ENCODE measurements at places on chromosomes 16 and 17.

- DNase-seq: no peak
Observed at GRCh38 chr16:76531236-76531635, 254.0 kb downstream of the CNTNAP4 start.

DNA sequence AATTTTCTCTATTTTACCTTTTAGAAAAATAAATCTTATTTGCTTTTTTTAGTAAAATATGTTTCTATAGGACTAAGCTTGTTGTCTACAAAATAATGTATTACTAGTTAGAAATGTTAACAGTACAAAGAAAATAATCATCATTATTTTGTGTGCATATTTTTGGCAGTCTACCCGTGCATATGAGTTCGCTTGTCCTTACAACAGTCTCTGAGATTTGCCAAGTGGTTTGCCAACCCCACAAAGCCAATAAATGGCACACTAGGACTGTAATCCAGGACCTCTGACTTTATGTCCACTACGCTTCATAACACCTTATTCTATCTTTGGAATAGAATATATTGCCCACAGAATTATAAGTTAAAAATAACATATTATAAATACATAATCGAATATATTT is 152.0 kb downstream of the KCNJ2 start:
- no peak for DNase-seq

DNA sequence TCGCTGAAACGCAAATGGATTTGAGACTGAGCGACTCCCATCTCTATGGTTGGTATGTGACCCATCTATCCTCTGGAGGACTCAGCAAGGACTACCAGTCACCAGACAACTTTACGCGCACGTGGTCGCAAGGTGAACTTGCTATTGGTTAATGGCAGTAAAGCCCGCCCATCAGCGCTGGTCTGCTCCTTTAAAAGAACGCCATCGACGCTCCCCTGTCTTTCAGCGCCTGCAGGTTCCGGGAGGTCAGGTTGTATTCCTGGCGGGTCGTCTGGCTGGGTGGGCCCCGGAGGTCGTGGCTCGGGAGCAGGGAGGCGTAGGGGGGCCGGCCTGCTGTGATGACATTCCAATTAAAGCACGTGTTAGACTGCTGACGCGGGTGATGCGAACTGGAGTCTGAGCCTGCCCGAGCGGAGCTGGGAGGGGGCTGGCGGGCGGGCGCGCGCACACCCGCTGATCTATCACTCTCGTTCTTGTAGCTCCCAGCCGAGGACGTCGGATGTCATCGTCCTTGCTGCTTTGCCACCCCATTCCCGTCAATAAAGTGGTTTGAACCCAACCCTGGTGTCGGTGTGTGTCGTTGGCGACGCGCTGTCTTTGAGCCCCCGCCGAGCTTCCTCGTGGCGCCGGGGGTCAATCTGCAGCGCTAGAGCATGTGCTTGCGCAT is 15.9 kb upstream of the ERN1 start:
- peak; percentile 99 for DNase-seq

DNA sequence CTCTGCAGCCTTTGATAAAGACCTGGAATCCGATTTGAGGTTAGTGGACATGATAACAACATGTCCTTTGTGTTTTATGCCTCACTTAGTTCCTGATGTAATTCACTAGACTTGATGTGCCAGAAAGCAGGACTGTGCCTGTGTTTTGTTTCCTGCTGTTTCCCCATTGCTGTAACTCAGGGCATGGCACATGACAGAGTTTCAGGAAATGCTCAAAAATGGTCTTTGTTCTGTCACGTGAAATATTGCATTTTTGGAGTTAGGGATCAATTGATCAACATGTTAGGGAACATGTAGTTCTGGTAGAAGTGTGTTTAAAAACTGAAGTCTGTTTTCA is 32.8 kb downstream of the DHX38 start:
- no peak for DNase-seq

DNA sequence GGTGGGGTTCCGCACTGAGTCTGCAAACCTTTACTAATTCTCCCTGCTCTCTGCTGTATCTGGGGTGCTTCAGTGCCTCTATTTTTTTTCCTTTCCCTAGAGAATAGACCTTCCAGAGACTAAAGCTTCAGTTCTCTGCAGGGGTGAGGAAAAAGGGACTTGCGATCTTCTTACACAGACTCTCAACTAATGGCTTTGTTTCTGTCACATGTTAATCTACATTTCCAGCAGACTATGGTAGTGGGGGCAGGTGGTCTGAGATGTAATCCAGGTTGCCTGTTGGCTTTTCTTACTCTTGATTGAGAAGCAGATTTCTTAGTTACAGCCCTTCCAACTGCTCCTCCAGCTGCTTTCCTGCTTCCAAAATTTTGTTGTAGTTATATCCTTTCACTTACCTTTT is 229.0 kb upstream of the NLRP1 start:
- DNase-seq: no peak

DNA sequence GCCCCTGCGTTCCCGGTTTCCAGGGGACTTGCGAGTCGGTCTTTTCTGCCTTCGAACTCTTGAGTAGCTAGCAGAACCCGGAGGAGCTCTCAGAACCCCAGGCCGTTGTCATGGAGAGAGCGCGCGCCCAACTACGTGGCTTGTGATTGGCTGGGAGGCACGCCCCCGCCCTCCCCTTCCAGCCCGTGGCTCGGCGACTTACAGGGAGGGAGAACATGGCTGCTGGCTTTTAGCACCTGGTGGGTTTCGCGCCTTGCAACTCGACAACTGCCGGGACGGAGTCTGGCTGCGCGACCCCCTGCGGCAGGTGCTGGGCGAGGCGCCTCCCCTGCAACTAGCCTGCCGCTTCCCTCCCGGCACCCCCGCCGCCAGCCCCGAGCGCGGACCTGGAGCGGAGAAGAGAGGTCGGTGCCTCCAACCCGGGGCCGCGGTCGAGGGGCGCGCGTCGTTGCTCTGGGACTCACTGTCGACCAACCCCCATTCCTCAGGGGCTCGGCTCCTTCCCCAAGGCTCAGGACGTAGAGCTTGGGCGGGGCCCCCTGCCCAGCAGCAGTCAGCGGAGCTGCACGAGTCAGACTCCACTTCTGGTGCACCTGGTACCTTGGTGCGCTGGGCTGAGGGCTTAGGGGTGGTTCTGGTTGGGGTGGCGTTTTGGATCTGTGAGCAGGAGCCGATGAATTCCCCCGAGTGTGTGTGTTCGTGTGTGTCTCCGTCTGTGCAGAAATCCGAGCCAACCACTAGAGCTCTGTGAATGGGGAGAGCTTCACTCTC is 9.0 kb upstream of the ZFP90 start:
- DNase-seq: peak; percentile 89
